ENCODE measurements at places on chromosomes 2 and 18.

GRCh38 chr2:11796190-11797171 lies 50.0 kb downstream of the LPIN1 start:
- DNase-seq: no peak

DNA sequence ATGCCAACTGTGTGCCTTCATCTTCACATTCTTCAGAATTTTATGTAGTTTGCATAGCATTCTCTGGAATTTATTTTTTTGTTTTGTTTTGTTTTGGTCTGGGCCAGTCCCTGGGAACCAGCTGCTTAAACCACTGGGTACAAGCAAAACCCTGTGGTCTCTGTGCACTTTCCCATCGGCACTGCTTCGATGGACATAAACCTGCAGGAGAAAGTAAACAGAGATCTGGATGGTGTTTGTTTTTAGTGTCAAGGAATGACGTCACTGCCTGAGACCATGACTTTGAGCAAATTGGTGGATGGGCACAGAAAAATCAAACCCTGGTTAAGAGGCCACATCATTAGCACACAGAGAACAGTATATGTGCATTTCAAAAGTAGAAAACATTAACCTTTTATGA lies 64.7 kb upstream of the RASGRP3 start:
- no peak for DNase-seq

DNA sequence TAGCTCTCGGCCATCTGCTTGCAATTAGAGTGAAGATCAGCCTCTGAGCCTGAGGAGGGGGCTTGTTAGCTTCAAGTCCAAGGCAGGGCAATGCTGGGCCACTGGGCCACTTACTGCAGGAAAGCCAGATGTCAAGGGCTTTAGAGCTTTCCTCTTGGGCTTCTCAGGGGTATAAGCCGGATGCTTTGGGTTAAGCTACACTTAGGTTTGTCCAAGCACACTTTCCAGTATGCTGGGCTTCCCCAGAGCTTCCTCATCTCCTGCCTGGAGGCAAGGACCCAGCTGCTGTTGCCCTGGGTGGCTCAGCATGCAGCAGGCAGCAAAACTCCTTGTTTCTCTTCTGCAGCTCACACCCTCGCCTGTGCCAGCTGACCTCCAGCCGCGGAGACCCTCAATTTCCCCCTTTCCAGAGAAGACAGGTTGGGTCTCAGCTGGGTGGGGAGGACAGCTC lies 29.0 kb upstream of the ATOH8 start:
- DNase-seq: no peak

- DNase-seq: no peak
Measured at GRCh38 chr2:56754627-56755026, 570.8 kb downstream of the CCDC85A start.

DNA sequence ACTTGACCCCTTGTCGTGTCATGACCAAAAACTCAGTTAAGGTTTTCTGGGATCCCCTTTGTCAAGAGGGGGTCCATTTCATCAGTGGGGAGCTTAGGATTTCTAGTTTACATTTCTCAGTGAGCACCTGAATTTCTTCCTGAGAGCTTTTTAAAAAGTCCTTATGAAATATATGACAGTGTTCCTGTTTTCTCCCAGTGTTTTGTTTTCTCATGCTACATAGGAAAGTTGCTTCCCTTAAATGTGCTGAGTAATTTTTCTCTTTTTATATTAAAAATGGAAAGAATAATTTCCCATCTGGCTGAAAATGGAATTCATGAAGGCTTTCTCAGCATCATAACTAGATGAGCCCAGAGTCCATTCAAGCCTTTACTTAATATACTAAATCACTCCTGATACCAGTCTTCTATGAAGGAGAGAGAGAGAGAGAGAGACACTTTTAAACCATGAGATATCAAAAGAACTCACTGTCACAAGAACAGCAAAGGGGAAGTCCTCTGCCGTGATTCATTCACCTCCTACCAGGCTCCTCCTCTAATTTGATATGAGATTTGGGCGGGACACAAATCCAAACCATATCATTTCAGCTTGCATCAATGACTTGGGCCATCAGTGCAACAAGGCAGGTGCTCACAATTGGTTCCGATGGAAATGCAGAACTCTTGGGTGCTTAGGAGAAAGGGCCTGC lies 61.1 kb downstream of the XRCC5 start:
- no peak for DNase-seq

DNA sequence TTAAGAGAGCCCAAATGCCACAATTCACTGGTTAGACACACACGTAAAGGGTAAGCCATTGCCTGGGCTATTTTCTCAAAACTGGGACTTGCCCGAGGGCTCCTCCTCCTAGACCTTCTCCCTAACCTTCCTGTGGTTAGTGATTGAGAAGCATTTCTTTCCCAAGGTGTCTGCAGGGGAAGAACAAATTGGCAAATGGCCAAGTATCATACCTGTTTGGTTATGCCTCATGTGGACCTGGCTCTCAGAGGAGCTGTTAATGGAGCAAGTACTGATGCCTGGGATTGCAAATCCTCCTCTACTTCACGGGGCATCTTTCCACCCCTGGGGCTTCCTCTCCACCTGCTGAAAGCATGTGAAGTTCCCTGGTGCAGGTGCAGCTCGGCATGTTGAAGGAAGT lies 187.5 kb upstream of the CYRIA start:
- DNase-seq: no peak

DNA sequence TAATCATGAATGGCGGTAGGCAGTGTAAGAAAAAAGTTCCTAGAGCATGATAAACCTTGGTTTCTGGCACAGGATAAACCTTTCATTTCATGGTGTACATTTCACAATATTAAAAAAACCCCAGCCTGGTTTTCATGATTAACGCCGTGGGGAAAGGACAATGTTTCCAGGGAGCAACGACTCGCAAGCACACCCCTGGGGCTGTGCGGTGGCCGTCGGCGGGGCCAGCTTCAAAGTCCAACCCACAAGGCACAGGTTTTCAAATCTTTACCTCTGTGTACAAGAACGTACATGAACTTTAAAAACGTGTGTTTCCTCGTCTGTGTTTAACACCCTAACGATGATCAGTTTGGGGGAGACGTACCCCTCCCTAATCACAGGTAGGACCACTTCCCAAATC lies 118.1 kb downstream of the NOL10 start:
- DNase-seq: no peak

- DNase-seq: no peak
Measured at GRCh38 chr18:53629337-53629736, 595.1 kb downstream of the MBD2 start.

DNA sequence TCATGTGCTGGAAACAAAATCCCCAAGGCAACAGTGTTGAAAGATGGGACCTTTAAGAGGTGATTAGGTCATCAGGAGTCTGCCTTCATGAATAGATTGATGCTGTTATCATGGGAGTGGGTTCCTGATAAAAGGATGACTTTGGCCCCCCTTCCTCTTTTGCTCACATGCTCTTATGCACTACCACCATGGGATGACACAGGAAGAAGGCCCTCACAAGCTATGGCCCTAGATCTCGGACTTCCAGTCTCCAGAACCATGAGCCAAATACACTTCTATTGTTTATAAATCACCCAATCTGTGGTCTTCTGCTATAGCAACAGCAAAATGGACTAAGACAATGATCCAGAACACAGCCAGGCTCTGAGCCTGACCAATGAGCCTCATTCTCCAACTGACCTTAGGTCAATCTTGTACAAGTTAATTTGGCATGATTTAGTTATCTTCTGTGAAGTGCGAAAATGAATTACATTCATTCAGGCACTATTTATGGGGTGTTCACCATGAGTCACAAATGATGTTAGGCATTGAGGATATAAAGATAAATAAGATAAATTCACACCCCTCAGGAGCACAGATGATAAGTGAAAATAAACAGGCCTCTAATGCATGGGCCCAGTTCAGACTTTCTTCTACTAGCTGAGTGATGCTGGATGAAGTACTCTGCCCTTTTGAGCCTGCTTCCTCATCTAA lies 37.7 kb upstream of the NT5C1B start:
- DNase-seq: no peak

DNA sequence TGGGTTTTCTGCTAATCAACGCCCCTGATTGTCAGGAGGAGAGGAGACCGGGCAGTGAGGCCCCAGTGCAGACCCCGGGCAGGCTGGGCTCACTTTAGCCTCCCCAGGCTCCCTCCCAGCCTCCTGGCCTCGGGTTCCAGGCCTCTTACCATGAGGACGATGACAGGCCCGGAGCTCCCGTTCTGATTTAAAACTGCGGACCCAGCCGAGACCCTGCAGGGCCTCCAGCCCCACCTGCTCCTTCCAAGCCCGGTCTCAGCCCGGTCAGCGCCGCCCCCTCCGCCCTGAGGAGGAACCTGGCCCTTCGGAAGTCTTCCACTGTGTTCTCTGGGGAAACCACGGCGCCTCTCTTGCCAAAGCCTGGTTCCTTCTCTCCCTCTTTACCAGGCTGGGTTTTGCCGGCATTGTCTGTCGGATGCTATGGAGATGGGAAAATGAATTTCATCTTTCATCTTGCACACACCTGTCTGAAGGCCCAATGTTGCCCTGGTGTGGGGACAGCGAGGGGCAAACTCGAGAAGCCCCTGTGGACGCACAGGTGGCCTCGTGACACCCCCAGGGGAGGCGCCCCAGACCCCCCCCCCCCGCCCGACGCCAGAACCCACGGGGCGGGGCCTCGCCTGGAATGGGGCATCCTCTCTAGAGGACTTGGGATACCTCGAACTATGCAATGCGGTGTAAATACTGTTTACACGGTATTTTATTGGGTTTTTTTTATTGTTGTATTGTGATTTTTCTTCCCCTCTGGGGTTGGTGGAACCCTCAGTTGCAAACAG lies 37.7 kb upstream of the CTDP1 start:
- DNase-seq: no peak

DNA sequence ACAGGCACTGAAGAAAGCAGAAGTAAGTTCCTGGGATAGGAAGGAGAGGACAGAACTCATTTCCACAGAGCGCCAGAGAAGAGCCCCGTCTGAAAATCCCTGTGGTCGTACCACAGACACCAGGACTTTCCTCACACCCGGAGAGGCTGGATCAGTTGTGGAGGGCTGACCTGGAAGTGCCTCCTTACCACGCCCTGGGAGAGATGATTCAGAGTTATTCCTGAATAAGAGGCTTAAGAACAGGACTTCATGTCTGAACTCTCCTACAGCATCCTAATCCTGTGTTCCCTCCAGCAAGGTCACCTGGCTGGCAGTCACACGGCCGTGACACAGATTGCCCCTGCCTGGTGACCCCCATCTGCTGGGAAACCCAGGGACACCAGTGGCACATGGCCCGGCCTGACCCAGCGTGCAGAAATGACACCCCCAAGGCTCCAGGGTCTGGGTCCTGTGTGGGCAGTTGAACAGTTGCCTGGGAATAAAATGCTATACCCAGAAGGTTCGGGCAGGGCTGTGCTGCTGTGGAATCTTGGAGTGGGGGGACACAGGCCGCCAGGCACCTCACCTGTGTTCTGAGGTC lies 105.9 kb downstream of the PXDN start:
- no peak for DNase-seq

DNA sequence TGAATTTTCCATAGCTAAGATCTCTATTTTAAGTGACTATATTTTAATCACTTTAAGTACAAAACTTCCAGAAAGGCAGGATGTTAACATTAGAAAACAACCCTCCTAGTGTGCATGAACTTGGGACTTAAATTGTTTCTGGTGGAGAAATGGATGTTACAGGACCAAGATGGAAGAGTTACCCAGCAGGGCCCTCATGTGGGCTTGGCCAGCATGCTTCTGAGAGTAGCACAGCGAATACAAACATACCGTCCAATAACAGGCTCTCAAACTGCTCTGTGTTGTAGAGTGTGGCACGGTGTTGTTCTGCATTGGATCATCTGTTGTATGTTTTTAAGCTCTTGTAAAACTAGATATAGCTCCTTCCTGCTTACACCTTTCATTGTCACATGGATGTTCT lies 346.1 kb upstream of the SMIM21 start:
- DNase-seq: no peak

DNA sequence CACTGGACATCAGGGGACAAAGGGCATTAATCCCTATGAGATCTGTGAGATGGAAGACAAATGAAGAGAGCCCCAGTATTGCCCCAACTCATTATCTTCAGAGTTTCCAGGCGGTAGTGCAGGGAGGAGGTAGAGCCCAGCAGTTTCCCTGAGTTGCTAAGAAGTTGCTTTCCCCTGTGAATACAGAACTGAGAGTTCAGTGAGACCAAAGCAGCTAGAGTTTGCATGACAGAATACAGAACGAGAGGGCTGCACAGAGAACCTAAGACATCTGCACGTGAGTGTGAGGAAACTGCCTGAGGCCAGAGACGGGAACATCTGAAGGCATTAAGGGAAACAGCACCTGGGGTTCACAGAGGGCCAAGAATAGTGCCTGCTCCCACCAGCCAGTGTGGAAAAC lies 18.1 kb upstream of the PGAP1 start:
- DNase-seq: no peak

DNA sequence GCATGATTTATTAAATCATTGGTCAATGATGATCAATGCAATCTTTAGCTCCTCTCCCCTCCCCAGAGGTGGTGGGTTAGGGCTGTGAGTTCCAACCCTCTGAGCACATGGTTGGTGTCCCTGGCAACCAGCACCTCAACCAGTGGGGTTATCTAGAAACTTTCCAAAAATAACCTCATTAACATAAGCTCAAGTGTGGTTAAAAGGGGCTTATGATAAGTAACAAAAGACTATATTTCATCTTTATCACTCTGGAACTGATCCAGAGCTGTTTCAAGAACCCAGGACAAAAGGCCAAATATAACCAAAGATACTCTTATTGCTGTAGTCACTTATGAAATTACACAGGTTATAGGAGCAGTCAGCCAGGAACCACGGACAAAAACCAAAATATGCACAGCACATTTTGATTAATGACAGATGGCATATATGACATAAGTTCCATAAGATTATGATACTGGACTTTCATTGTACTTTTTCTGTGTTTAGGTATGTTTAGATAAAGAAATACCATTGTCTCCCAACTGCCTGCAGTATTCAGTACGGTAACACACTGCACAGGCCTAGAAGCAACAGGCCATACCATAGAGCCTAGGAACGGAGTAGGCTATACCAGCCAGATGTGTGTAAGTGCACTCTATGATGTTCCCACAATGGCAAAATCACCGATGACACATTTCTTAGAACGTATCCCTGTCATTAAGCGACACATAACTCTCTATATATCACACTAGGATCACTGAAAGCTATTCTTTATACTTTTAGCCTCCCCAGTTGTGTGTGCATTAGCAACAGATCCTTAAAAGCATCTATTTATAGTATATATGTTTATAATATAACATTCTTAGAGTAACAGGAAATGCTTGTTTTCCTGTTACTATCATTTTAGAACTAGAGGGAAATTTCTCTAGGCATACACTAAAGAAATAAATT lies 31.9 kb downstream of the KIDINS220 start:
- DNase-seq: no peak

- no peak for DNase-seq
Measured at GRCh38 chr2:48723129-48723528, 32.4 kb downstream of the LHCGR start.

All from CD8-positive, alpha-beta T cell (primary cell).